ENCODE measurements at places on chromosomes 3 and 15.

DNA sequence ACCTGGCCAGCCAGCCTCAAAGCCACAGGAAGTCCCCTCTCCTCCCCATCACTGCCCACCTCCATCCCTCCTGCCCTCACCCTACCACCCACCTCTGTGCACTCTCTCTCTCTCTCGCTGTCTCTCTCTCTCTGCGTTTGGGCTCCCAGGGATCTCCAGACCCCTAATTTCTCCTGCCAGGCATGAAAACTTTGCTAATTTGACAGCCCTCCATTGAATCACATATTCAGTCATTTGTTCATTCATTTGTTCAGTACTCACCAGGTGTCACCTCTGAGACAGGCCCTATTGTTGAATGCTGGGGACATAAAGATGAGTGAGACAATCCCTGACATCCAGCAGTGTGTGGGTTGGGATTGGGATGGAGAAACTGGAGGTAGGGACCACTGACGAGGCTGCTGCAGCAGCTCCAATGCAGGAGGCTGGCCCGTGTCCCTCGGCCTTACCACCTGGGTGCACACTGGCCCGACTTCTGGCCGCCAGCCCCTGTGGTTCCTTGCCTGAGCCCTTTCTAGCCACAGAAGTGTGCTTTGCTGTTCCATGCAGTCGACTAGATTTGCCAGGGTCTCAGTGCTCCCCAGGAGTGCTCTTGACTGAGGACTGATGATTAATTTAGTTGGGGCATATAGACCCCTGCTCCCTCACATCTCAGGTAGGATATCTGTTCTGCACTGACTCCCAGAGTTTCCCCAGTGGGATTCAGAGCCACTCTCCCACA, 38.6 kb upstream of the TSEN2 start:
- DNase-seq: no peak

DNA sequence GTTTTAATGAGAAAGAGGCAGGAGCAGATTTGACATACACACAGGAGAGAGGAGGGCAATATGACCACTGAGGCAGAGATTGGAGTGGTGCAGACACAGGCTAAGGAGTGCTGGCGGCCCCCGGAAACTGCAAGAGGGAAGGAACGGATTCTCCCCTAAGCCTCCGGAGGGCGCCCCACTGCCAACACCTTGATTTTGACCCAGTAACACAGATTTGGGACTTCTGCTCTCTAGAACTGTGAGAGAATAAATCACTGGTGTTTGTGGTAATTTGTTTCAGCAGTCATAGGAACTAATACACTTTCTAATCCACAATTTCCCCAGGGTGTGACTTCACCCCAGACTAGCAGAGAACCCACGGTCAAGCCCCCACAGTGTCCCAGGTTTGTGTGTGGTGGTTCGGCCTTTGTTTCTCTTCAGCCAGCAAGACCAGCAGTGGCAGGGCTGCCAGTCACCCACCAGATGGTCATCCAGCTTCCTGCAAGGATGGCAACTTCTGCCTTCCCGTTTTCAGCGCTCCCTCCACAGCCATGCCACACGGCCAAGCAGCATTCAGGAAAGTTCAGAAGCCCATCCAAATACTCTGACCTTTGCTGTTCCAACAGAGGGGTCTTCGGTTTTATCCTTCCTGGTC, 23.6 kb upstream of the TSPAN3 start:
- DNase-seq: no peak

DNA sequence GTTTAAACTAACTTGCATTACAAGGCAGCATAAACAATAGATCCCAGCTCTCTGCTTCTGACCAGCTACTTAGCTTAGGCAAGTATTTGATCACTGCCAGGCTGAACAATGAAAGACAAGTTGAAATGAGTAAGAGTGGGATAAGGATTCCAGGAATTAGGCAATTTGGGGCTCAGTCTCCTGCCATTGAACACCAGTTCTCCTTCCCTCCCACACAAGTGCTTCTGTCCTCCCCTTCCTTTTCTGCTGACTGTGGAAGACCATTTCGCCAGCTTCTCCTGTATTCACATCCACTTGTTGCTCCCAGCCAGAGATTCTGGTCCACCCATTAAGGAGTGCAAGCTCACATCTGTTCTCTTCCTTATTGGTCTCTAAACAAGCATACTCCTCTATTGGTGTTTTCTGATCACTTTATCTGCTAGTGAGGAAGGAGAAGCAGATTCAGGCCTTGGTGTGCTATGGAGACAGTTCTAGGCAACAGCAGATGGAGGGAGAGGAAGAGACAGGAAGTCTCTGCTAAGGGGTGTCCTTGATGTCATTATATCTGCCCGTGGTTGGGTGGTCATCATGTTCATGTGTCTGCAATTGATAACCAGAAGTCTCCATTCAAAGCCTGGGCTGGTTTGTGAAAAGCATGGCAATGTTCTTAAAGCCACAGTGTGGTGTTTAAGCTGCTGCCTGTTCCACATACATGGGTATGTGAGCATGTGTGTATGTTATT, 121.5 kb downstream of the PLCL2 start:
- DNase-seq: no peak

- no peak for DNase-seq
These were observed 33.6 kb downstream of the GPR171 start for GRCh38 chr3:151169262-151169947.

GRCh38 chr3:101849714-101850245, 466 bp downstream of the NFKBIZ start:
- no peak for DNase-seq

DNA sequence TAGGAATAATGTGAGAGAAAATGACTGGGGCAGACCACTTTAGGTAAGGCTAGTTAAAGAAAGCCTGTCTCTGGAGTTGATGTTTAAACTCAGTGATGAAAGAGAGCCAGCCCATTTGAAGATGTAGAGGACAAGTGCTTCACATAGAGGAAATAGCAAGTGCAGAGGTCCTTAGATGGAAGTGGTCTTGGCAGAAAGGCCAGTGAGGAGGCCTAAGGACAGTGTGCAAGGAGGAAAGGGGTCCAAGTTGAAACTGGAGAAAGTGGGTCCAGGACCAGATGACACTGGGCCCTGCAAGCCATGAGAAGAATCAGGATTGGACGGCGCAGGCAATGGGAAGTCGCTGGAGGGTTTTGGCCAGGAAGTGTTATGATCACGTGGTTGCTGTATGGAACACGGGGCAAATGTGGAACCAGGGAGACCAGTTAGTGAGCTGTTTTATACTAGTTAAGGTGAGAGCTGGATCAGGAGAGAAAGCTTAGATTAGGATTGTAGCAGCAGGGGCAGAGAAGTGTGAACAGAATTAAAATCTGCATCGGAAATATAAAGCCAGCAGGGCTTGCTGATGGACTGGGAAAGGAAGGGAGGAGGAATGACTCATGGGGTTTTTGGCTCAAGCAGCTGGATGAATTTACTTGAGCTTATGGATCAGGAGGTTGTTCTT, 48.0 kb upstream of the SCAANT1 start:
- peak; percentile 31 for DNase-seq

DNA sequence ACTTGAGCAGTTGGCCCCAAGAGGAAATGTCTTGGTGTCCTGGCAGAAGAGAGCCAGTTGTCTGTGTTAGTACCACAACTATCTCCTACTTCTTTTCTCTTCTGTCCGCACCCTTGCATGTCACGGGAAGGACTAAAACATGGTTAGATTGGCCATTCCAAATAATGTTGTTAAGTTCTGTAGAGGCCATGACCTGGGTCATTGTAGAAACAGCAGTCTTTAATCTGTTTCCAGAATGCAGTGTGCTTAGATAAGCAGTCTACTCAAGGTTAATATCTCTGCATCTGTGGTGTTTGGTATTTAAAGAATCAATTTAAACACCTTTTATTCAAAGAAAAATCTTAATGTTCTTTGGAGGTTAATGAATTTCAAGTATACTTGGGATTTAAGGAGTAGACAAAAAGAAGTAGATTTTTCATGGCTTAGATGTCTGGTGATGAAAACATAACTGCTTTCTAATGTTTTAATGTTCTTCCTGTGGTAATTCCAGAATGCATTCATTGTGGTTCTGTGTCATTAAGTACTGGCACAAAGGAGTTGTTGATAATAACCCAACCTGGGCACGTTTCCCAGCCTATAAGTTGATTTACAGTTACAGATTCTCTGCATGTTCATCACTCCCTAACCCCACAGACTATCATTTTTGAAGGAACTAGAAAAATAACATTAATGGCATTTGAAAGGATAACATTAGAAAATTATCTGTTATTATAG, 58.9 kb downstream of the TMEM108 start:
- no peak for DNase-seq

GRCh38 chr3:48662753-48663488, at the start of gene CELSR3:
Gene CELSR3, minus strand, starts transcription at chr3:48662886. Its CDS starts 252 bp downstream, at chr3:48662634.
- DNase-seq: peak; percentile 80

DNA sequence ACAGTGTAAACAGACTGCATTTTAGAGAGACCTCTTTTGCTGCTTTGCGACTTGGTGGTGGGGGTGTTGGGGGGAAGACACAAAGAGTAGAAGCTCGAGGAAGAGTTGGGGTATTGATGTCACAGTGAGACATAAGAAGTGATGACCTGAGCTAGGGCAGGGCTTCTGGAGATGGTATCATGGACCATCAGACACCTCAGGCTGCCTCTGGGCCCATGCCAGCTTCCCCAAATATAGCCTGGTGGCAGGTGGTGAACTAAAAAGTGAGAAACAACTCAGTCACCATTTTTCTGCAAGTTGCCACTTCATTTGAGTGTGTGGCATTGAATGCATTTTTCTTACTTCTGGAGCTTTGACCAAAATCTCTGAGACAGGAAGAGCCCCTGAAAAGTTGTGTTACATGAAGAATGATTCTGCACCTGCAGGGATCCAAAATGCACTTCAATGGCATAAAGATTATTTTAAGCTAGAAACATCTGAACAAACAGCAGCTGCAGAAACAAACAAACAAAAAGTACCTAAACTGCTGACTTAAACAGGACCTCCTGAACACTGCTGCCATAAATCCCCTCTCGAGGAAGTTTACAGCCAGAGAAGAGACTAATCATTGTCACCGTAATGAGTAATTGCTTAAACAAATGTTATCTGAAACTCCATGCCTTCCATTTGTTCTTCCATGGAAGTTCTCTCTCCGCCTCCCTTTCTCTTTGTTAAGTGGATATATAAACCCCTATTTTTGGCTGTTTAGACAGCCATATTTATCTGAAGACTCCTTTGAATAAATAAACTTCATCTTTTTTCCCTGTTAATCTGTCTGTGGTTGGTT, 15.2 kb upstream of the XIRP1 start:
- DNase-seq: no peak

DNA sequence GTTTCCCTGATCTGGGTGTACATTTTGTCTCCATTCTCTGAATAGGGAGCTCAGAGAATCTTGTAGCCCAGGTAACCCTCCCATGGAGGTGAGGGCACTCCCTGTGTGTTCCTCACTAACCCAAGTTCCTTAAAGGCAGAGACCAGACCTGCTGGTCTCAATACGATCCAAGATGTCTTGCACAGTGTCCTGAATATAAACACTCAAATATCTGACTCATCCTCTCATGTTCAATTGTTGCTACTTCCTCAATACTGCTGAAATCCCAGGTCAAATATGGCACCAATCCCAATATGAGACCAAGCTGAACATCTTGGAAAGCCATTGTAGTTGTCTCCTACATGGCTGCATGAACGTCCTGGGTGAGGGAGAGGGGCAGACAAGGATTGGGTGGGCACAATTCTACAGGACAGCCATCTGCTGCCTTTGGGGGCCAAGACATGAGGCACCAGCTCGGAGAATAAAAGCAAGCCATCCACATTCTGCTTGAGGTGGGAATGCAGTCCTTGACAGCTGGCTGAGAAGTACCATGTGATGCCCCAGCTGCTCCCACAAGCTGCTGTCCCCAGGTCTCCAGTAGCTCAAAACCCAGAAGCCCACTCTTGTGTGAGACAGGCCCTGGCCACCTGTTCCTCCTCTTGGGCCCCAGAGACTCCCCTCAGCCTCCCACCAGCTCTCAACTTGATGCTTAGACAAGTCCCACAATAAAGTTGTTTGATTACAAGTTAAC, 18.2 kb downstream of the TBC1D2B start:
- DNase-seq: no peak

- DNase-seq: no peak
These were observed 33.4 kb upstream of the PLAAT1 start for GRCh38 chr3:193207290-193208273.

DNA sequence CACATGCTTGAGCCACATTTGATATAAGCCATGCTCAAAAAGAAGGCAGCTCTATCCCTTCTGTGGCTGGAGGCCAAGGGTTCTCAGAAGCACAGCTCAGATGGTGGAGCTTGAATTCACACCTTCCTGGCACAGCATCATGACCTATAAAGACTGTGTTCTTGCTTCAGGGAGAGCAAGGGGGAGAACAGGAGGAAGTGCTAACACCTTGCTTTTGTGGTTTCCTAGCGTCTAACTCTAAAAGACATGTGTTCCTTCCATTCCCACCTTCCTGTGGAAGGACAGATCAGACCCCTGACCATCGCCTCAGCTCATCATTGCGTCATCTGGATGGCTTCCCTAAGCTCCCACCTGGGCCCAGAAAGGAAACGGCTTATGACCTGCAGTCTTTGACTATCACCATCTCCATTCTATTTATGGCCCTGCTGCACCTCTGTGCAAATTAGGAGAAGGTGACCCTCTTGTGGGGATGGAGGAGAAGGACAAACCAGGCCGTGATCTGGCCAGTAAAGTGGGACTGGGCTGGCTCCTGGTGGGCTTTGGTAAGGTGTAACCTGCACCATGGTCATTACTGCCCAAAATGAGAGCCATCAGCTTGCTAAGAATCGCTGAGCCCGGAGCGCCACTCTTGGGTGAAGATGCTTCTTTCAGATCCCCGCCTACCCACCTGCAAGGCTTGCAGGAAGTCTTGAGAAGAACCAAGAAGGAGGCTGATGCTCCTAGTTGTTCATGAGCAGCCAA, 128.5 kb downstream of the SERPINI1 start:
- no peak for DNase-seq

- no peak for DNase-seq
These were observed 33.4 kb downstream of the APBA2 start for GRCh38 chr15:28919201-28919635.

- DNase-seq: no peak
These were observed 3.1 kb downstream of the PPP1R2 start for GRCh38 chr3:195540027-195540426.

GRCh38 chr3:53941184-53941583, 49.5 kb upstream of the SELENOK start:
- no peak for DNase-seq

- DNase-seq: no peak
These were observed 63.5 kb downstream of the CHST2 start for GRCh38 chr3:143182866-143183664.

DNA sequence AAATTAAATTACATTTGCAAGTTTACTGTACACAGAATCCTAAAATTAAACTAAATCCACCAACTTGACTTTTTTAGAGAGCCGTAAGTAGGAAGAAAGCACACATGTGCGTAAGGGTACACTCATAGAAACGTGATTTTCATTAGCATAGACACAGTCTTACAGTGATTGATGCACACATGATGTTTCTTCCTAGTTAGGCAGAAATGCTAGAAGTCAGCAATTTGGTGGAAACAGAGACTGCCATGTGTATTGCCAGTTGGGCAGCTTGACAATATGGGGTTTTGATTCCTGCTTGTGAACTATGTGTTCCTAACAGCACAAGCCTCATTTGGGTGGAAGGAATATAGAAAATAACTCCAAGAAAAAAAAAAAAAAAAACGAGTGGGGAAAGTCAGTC, 878.5 kb downstream of the ROBO1 start:
- no peak for DNase-seq

DNA sequence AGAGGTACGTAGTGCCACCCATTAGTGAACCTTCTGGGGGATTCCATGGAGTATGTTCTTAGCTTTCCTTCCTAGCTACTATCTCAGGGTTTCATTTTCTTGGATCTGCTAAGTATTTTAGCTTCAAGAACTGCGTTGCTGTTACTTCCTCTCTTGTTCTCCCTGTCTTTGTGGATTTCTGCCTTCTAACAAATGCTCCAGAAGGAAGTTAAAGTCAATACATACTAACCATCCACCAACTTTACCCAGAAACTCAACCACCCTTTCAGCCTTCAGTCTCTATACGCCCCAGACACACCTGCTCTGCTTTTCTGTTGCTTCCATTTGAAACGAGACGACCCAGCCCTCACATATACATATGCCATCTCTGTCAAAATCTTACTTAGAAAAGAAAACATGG, 2.4 kb upstream of the KLF13 start:
- no peak for DNase-seq

Data from globus pallidus (tissue), 1 donor.